ENCODE measurements at places on chromosomes 5 and 9. TPM values are rescaled to one million over a fixed set of nuclear protein-coding genes. Genes with fewer than 3 reads are reported as not detected.

Gene RMRP
- not detected for total RNA-seq

Gene SMIM33
- not detected for total RNA-seq

Gene MEIKIN
- not detected for total RNA-seq

Gene TMEM252
- not detected for total RNA-seq

Gene LRRC26
- 1.2 TPM for total RNA-seq

Gene BSPRY
- total RNA-seq: not detected

Gene UGT3A2
- total RNA-seq: not detected

Gene INSL6
- total RNA-seq: not detected

Gene SLC36A2
- total RNA-seq: not detected

Gene TLN1
- total RNA-seq: 128 TPM

Gene SLC34A1
- total RNA-seq: not detected

Gene QRFP
- total RNA-seq: not detected

Gene ENHO
- total RNA-seq: 2.0 TPM

Gene EFNA5
- 26.8 TPM for total RNA-seq

Gene NRG2
- 1.6 TPM for total RNA-seq

Gene ASS1
- 17.7 TPM for total RNA-seq

Gene SLC4A9
- total RNA-seq: 0.09 TPM

Gene TNFSF8
- not detected for total RNA-seq

Gene OLFM1
- 10.3 TPM for total RNA-seq

Gene PPP1R2B
- total RNA-seq: not detected

All from A549 treated with GW870086 at 1 μM for 4 hours (cell line).